ENCODE measurements at places on chromosomes 12 and 14.

- DNase-seq: no peak
Observed at GRCh38 chr12:54420766-54421144, 1.7 kb upstream of the ITGA5 start.

DNA sequence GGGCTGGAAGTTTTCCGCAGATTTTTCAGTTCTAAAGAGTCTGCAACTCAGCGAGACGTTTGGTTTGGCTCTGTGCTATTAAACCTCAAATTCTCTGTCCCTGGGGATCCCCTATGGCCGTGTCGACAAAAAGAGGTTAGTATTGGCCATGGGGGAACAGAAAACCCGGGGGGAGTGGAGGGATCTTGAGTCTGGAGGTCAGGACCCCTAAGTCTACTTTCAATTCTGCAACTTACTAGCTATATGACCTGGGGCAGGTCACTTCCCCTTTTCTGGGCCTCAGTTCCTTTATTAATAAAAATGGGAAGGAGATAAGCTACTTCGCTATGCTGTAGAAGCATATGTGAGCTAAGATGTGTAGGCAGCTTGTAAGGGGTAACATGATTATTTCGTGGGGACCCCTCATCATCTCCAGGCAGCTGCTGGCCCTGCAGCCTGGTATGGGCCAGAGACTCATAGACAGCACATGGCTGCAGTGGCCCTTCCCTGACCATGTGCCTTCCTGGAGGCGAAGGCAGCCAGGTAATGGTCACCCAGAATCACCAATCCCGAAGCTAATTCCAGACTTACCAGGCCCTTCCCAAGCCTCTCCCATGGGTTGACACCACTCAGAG, 8.6 kb downstream of the ASB2 start:
- no peak for DNase-seq

GRCh38 chr14:103330536-103330935, 3.5 kb upstream of the EIF5 start:
- no peak for DNase-seq

- no peak for DNase-seq
Observed at GRCh38 chr12:111664499-111664898, 21.3 kb downstream of the BRAP start.

- no peak for DNase-seq
Observed at GRCh38 chr12:124264879-124265278, 30.0 kb upstream of the RFLNA start.

GRCh38 chr14:100824901-100825712, 811 bp upstream of the MEG3 start:
- DNase-seq: no peak

- DNase-seq: peak; percentile 38
Observed at GRCh38 chr12:6927379-6928021, at the start of gene ATN1. ATN1 (plus strand) TSS chr12:6927959; CDS start chr12:6934002, 6,043 bp downstream.

DNA sequence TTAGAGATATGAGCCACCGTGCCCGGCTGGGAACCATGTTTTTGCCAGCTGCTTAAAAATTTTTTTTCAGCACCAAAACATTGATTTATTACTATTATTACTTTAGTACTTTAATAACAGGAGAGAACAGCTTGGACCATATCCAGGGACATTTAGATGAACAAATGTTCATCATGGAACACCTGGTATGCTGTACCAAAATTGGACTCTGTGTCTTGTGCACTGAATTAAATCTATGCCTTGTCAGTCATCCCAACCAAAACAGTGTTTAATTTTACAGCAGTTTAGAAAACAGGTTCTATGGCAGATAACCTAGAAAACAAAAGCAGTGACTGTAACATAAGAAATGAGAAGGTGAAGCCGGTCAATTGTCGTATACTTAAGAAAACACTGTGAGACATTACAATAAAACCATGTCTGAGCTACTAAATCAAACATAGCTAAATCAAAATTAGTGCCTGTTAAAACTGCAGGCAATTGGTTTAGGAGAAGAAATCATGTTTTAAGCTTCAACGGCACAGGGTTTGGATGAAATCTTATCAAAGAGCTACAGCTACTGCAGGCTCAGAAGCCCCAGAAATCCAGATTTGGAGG, 58.2 kb upstream of the PYGL start:
- no peak for DNase-seq

GRCh38 chr14:22489957-22490950, 98.8 kb downstream of the DAD1 start:
- no peak for DNase-seq

DNA sequence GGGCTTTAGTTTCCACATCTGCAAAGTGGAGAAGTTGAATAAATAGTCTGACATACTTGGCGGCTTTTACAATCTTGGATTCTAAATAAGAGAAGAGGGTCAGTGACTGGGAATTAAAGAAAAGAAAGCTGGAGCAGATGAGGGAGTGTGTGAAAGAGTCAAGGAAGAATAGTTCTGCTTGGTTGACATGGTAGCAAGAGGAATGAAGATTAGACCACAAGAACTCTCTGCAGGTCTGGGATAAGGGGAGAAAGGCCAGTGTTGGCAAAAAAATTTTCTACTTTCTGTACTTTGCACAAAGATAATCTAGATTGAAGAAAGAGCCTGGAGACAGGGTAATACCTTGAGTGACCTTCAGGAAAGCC, 5.9 kb downstream of the ITGB7 start:
- no peak for DNase-seq

- DNase-seq: no peak
Observed at GRCh38 chr12:10722502-10722904, 620 bp downstream of the YBX3 start.

GRCh38 chr14:104318558-104319490, 180.4 kb downstream of the KIF26A start:
- DNase-seq: no peak

DNA sequence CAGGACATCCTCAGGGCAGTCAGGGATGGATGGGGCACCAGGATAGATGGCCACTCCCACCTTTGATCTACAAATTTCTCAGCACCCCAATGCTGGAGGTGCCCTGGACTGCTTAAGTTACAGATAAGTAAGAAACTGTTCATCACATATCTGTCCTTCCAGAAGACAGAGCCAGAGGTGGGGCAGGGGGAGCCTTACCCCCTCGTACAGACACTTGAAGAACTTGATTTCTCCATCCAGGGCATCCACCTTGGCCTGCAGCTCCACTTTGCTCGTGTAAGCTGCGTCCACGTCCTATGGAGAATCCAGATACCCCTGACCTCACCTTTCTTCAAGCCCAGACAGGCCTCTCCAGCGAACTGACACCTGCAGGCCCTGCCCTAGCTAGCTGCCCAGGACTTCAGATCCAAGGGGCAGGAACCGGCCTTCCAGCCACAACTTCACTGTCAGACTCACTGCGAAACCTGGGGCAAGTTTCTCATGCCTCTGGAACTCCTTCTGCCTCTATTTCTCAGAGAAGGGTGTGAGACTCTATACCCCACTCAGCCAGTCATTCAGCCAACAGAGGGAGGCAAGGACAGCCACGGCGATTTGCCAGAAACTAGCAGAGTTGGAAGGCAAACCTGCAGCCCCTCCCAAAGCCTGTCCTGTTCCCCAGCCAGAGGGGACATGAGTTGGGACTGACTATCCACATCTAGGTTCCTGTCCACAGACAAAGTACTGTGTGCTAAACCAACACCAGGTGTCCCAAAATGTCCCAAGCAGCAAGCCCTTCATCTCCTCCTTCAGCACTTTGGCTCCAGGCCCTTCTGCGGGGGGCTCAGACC, 3.8 kb downstream of the KRT73 start:
- DNase-seq: no peak

Data from effector memory CD4-positive, alpha-beta T cell (primary cell).